ENCODE measurements at places on chromosomes 4 and X.

DNA sequence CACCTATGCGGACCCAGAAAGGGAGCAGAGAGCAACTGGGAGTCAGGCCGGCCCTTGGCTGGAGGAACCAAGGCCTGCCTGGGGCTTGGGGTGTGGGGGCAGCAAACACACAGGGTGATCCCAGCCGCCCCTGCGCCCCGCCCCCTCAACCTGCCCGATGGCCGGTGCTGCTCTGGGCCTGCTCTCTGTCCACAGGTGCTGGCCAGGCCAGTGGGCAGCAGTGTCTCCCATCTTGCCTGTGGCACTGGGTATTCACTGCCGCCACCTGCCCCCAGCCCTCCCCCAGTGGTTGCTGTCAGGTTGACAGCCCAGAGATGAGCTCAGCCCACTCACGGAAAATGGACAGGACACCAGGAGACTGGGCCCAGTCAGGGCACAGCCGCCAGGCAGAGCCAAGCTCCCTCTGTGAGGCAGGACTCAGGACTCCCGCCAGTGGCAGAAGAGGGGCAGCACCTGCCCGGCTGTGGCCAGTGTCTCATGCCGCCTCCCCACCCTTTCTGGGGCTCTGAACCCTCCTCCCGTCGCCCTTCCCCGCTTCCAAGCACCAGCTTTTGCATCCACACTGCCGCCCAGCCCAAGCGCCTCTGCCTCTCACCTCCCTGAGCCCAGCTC, 4.7 kb downstream of the NKX1-1 start:
- no peak for DNase-seq

DNA sequence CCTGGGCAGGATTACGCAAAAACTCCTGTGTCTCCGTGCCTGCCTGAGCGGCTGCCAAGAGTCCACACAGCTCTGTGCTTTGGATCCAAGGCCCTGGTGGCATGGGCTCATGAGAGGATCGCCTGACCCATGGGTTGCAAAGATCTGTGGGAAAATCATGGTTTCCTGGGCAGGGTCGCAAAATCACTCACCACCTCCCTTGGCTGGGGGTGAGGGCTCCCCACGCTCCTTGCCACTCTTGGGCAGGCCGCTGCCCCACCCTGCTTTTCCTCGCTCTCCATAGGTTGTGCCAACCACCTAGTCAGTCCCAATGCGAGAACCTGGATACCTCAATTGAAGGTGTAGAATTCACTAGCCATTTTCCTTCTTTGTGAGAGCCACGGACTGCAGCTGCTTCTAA, 66.5 kb upstream of the MAGEB18 start:
- no peak for DNase-seq

DNA sequence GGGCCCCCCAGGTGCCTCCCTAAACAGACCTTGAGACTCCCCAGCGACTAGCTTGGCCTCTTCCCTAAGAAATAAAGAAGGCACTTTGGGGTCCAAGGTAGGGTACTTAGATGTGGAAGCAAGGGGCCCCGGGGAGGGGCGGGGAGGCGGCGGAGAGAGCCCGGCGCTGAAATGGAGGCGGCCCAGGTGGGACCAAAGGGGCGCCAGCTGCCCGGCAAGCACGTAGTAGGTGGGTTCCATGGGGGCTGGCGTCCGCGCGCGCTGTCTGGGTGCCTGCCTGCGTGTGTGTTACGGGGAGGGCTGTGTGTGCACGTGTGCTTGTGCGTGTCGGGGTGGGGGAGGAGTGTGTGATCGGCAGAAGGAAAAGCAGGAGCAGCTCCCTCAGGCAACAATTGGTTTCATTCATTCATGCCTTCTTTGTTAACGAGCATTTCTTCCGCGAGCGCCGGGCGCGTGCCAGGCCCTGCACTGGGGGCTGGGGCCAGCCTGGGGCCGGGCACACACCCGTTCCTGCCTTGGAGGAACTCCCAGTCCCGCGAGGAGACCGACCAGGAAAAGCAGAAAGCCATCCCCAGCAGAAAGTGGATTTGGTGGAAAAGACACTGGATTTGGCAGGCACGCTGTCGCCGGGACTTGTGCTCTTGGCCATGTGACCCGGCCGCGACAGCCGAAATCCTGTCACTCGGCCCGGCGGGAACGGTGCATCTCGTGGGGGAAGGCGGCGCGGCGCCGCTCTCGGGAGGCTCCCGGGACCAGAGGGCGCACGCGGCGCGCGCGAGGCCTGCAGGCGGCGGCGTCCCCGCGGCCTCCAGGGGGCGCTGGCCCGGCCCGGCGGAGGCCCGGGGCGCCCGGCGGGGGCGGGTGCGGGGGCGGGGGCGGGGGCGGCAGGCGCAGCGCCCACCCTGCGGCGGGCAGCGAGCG, 3.3 kb upstream of the DUSP9 start:
- DNase-seq = no peak

DNA sequence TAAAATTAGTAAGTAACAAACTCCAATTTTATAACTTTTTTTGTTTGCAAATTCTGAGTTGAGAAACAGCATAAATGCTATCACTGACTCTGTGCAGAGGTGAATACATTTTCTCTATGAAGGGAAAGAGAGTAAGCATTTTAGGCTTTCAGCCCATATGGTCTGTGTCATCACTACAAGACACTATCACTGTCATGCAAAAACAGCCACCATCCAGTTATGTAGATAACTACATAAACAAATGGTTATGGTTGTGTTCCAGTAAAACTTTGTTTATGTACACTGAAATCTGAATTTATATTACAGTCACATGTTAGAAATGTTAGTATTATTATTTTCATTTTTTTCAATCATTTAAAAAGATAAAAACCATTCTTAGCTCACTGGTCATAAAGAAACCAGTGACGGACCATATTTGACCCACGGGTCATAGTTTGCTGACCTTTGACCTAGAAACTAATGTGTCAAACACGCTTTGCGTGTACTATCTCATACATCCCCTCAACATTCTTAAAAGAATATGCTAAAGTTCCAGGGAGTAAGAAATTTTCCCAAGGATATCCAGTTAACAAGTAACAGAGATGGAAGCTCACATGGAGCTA, 29.1 kb downstream of the RASGEF1B start:
- DNase-seq = no peak

- DNase-seq = no peak
Measured at GRCh38 chr4:184643731-184644130, 5.5 kb downstream of the CASP3 start.

GRCh38 chr4:126799416-126799815, 833.3 kb upstream of the INTU start:
- no peak for DNase-seq

All from stimulated activated CD4-positive, alpha-beta T cell treated with anti-CD3 and anti-CD28 coated beads, Interleukin-1b, Interleukin-23, amount 100 ng/mL, for 4 hours (primary cell).